Osteoblast (primary cell): ENCODE measurements at places on chromosomes 4 and X. TPM values are rescaled to one million over a fixed set of nuclear protein-coding genes. Genes with fewer than 3 reads are reported as not detected.

Gene PLAC8
- 0.59 and 0.72 TPM in 2 replicates for total RNA-seq

DNA sequence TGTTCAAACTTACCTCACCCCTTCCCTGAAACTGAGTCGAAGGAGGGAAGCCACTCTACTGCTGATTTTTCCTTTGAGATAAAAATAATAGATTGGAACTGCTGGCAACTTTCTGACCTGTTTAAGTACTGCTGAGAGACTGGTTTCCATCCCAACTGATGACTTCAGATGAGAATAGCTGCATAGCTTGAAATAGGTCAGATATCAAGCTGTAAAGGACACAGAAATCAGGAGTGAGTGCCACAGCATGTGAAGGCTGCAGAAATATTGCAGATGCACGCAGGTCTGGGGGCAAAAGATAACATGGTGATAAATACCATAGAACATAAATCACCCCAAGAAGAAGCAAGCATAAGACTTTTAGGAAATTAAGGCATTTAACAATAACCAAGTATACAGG is 923.2 kb downstream of the SH3BGRL start:
- no peak for DNase-seq

DNA sequence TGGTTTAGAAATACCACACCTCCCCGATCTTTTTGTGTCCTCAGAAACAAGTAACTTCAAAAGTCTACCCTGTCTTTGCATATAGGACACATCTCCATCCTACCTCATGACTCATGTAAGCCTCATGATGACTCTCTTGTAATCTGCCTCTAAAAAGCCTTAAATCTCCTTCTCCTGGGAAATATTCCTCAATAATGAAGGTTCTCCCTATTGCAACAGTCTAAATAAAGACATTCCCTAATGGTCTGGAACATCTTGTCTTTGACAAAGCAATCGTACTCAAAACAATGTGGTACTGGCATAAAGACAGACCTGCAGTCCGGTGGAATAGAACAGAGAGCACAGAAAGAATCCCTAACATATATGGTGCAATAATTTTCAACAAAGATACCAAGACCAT is 257.7 kb downstream of the OPHN1 start:
- DNase-seq, result peak; percentile 30

GRCh38 chr4:140153419-140153717 is 616 bp downstream of the MAML3 start:
- DNase-seq, result no peak

GRCh38 chrX:105488716-105489115 is 268.2 kb upstream of the TEX13A start:
- no peak for DNase-seq

DNA sequence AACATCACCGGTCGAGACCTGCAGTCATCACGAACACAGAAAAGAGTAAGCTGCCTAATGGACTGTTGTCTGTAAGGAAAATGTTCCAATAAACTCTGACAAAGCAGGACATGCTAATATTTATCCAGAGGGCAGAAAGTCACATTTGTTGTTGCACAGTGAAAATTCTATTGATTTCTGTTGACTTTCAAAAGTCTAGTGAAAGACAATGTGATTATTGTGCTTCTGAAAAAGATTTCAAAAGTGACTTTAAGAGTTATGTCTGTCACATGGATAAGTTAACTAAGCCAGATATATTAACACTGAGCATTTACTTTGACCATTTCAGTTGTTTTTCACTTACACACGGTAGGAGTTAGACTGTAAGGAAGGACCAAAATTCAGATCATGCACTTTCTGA is 9.3 kb upstream of the RFC1 start:
- no peak for DNase-seq

Gene TCEANC
- total RNA-seq, result 6.2 and 6.5 TPM in 2 replicates

Gene CENPVL1
- not detected in 2 replicates for total RNA-seq

Gene PDGFC
- total RNA-seq, result 145 and 147 TPM in 2 replicates

Gene RAB33B
- 24.2 and 24.6 TPM in 2 replicates for total RNA-seq

DNA sequence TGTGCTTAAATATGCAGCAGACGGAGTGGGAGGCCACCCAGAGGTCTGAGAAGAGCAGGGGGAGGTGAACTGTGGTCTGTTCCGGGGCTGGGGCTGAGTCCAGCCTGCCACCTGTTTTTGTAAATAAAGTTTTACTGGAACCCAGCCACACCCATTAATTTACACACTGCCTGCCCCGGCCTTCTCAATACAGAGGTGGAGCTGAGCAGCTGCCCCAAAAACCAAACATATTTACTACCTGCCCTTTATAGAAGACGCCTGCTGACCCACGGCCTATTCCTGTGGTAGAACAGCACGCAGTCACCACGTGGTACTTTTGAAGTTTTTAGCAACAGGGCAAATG is 45.9 kb downstream of the FGFRL1 start:
- DNase-seq, result no peak

DNA sequence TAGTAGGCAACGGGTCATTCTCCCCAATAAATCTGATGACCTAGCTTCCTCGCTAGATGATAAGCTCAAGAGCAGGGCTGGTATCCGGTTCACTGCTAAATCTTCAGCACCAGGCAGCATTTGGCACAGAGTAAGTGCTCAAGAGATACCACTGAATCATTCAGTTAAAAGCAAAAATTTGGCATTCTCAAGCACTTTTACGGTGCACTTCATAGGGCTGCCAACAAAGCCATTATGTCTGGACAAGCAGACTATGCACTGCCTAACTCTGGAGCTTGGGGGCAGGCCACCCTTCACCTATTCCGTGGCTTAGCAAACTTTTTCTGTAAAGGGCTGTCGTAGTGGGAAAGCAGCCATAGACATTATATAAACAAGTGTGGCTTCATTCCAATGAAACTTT is 23.8 kb upstream of the CXorf38 start:
- DNase-seq, result no peak

DNA sequence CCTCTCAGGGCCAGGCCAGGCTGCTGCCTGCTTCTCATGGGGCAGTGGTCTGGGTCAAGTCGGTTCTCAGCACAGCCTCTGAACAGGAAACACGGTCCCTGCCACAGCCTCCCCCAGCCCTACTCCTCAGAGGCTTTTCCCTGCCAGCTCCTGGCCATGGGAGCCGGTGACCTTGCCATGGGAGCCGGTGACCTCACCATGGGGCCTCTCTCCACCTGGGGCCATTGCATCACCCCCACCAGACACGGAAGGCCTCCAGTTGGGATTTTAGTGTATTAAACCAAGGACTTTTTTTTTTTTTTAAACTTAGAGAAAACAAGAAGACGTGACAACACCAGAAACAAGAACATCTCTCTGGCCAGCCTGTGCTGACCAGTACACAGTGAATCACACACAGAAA is 25.6 kb downstream of the ETDB start:
- DNase-seq, result no peak

Gene USP11
- total RNA-seq, result 28.2 and 31.8 TPM in 2 replicates

DNA sequence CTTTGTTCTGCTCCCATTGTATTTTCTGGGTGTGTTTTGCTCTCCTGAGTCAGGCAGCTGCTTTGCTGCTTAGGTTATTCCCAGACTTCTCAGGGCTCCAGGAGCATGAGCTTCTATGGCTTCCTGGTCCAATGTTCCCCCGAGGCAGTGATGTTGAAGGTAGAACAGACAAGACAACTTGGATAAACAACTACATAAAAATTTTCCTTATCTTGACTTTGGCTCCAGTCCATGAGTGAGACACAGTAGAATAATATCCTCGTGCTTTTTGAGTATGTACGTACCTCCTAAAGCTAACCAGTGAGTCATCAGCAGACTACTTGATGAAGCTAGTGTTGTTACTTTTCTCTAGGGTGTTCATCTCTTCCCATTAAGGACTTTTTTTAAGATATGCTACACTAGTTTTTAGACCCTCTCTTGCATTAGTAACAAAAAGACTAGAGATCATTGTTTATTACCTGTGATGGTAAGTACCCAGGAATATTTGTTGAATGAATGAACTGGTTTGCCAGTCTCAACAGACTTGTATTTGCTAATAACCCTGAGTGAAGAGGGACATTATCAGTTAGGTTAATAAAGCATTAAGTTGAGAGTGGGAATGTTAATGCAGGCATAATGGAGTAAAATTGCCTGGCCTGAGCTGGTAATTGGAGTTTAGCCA is 131.9 kb downstream of the FHIP1A start:
- DNase-seq, result peak; percentile 57

- DNase-seq, result no peak
These were observed 52.3 kb upstream of the PDLIM3 start for GRCh38 chr4:185587427-185588161.

Gene MAGEA2
- total RNA-seq, result not detected in 2 replicates

- peak; percentile 51 for DNase-seq
These were observed 34.2 kb upstream of the TBC1D14 start for GRCh38 chr4:6875431-6875831.

DNA sequence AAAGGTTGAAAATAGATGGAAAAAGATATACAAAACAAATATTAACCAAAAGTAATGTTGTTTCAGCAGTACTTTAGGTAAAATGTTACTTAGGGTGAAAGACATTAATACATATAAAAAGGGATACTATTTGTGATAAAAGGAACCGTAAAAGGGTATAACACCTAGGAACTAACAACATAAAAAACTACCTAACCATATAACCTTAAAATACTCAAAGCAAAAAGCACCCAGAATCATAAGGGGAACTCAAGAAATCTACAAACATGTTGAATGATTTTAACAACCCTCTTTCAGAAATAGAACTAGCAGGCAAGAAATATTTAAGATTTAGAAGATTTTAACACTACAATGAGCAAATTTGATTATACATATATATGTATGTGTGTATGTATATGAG is 11.5 kb downstream of the MOSPD2 start:
- no peak for DNase-seq

DNA sequence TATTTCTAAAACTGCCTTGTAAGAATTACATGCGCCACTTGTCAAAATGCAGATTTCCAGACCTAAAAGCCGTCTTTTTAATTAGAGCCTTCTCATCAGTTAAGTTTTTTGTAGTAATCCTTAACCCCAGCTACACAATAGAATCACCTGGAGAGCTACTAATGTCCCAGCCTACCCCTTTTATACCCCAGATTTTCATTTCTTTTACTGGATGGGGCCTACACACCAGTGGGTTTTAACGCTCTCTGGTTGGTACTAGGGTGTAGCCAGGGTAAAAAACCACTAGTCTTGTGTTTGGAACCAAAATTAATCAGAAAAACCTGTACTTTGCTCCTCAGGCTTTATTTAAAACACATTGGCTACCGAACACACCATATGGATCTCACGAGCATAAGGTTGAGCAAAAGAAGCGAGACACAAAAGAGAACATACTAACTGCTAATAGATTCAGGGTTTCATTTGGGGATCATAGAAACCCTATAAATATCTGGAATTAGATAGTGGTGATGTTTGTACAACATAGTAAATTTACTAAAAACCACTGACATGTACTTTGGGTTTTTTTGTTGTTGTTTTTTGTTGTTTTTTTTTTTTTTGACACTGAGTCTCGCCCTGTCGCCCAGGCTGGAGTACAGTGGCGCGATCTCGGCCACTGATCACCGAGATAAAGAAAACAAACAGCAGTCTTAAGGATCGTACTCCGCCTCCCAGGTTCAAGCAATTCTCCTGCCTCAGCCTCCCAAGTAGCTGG is 30.6 kb downstream of the BBS12 start:
- no peak for DNase-seq

GRCh38 chrX:9184211-9184610 is 150.3 kb upstream of the FAM9B start:
- DNase-seq, result no peak

- DNase-seq, result no peak
These were observed 44.3 kb downstream of the TSPAN5 start for GRCh38 chr4:98614094-98614493.

DNA sequence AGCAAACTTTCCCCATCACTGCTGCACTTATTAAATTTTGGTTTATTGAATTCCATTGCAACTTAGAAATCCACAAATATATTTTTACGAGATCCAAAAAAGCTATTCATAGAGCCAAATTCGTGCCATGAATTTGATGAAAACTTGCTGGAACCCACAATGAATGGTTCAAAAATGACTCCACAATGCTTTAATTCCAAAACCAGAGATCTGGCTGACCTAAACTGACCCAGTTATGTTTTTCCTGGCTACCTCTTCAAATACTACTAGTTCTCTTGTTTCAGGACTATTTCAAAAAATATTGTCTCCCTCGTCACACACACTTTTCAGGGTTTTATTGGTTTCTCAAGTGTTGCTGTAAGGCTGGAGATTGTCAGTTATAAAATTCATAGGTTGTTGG is 474.8 kb downstream of the PDGFC start:
- peak; percentile 39 for DNase-seq

DNA sequence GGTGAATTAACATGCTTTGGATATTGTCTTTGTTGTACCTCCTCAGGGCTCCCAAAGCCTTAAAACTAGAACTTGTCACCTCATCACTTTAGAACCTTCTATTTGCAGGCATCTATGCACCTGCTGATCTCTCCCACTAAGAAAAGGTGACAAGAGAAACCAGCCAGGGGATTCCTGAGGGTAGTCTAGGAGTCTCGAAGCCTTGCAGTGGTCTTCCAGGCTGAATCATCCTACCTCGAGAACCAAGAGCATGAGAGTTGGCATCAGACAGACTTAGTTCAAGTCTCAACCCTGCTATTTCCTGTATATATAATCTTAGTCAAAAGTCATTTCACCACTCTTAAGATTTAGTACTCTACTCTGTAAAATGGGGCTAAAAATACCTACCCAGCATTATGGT is 29.6 kb downstream of the RTL5 start:
- DNase-seq, result no peak

DNA sequence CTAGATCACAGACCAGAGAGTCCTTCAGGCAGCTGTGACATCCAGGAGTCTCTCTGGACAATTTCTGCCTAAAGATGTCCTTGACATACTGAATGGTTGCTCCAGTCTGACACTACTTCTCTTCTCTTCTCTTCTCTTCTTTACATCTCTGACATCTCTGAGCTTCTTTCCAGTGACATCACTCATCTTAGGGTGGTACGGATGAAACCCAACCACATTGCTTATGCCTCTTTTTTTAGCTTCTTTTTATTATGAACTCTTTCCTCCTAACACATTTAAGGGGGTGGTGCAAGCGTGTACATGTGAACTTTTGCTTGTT is 39.4 kb upstream of the IRF2 start:
- no peak for DNase-seq

Gene GRIA3
- total RNA-seq, result 3.3 and 6.8 TPM in 2 replicates

DNA sequence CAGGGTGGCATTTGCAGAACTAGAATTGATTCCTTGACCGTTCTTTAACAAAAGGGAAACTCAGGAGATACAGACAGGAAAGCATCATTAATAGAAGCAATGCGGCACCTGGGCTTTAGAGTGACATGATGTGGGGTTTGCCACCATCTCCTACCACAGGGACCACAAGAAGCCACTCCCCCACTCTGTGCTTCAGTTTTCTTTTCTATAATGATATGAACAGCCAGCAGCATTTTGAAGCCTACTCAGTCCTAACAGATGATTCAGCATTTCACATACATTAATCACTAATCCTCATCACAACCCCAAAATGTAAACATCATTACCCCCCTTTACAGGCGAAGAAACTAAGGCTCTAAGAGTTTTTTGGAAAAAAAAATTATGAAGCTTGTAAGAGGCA is 22.9 kb downstream of the CCDC149 start:
- no peak for DNase-seq

Gene SOD3
- 2.1 and 4.3 TPM in 2 replicates for total RNA-seq

GRCh38 chr4:687048-687970 is 1.6 kb downstream of the SLC49A3 start:
- peak; percentile 100 for DNase-seq

Gene DACH2
- not detected in 2 replicates for total RNA-seq

Gene UGT2B17
- total RNA-seq, result not detected in 2 replicates
